ENCODE measurements at places on chromosomes 3 and 15. TPM values are rescaled to one million over a fixed set of nuclear protein-coding genes. Genes with fewer than 3 reads are reported as not detected.

- no peak for DNase-seq
- H3K4me3 ChIP-seq: peak overlapping the region; percentile 61
- H3K27ac ChIP-seq: no peak overlapping the region
- H3K36me3 ChIP-seq: no peaks in the 10 kb centered on the region
- peaks cover 79% of the 10 kb centered on the region for H3K27me3 ChIP-seq
Measured at GRCh38 chr3:87793337-87793877, 265.4 kb downstream of the CGGBP1 start.

- DNase-seq: no peak
- H3K27me3 ChIP-seq: no peaks in the 10 kb centered on the region
- H3K36me3 ChIP-seq: peaks cover 8% of the 10 kb centered on the region
- no peak overlapping the region for H3K4me3 ChIP-seq
- H3K27ac ChIP-seq: no peak overlapping the region
Measured at GRCh38 chr3:188268336-188268735, 114.4 kb downstream of the LPP start.

GRCh38 chr3:166177130-166177529 is 339.9 kb upstream of the BCHE start:
- no peaks in the 10 kb centered on the region for H3K27me3 ChIP-seq
- DNase-seq: no peak

DNA sequence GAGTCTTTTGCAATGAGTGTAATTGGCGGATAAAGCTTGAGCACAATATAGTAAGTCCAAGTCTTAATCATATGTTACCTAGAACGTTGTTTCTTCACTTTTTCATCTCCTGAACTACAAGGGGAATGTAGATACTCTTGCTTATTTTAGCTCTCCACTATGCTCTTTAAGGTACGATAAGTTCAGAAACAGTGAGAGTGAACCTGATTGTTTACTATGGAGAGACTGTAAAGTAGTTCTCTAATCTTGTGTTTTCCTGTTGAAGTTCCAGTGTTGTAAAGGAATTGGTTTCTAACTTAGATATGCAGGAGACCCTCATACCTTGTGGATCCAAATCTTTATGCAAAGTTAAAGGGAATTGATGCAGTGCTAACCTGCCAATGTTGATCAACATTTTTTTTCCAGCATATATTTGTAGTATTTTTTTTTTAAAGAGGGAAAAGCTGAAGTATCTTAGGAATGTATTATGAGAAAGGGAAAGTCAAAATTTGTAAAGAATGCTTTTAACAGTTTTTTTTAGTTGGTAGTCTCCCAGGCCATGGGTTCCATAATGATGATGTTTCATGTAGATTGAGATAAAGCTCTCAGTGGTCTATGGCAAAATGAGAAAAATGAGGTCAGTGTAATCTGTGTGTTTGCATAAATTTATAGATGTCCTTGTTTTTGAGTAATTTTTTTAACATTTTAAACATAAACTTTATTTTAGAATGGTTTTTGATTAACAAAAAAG is 14.9 kb downstream of the ATP11B start:
- DNase-seq: no peak
- no peaks in the 10 kb centered on the region for H3K27me3 ChIP-seq
- H3K27ac ChIP-seq: no peak overlapping the region
- no peaks in the 10 kb centered on the region for H3K36me3 ChIP-seq
- H3K4me3 ChIP-seq: no peak overlapping the region
- H3K4me1 ChIP-seq: peaks cover 29% of the 10 kb centered on the region

GRCh38 chr3:14152233-14152962 is 26.0 kb downstream of the XPC start:
- no peaks in the 10 kb centered on the region for H3K27me3 ChIP-seq
- peak overlapping the region; percentile 46 for H3K27ac ChIP-seq
- H3K4me3 ChIP-seq: no peak overlapping the region

DNA sequence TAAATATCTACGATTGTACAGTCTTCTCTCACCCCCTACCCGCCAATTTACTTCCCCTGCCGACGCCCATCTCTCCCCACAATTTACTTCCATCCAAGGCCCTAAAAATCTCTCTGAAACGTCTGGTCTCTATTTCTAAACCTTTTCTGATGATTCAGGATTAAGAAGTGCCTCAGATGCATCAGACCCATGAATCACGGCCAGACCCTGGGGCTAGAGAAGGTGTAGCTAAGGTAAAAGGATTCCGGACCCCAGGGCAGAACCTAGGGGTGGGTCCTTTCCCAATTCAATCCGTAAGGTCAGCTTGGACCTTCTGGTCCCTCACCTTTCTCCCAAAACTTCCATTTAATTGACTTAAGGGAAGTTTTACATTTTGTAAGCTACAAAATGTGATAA is 46.4 kb downstream of the LRIG1 start:
- no peaks in the 10 kb centered on the region for H3K36me3 ChIP-seq
- H3K27me3 ChIP-seq: no peaks in the 10 kb centered on the region

Gene MORC1
- not detected for total RNA-seq
